ENCODE measurements at places on chromosomes 12 and 14.

GRCh38 chr14:96143906-96144305 lies 60.7 kb upstream of the BDKRB2 start:
- no peak for DNase-seq

DNA sequence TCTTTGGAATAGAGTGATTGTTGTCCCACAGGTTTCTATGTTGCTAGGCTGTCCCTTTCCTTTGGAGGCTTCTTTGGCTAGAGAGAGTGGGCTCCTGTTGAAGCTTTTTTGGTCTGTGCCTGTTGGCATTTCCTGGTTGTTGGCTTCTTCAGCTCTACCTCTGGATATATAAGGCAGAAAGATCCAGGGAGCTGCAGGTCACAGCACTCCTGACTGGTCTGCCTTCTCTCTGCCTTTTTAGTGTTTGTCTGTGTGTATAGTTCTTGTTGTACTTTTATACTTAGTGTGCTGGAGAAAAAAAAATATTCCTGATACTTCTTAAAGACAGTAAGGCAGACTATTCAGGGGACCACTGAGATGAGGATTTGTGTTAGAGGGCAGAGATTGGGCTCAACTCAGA lies 202.7 kb downstream of the FBXL14 start:
- no peak for DNase-seq

GRCh38 chr12:96150442-96150841 lies 43.7 kb upstream of the ELK3 start:
- no peak for DNase-seq

DNA sequence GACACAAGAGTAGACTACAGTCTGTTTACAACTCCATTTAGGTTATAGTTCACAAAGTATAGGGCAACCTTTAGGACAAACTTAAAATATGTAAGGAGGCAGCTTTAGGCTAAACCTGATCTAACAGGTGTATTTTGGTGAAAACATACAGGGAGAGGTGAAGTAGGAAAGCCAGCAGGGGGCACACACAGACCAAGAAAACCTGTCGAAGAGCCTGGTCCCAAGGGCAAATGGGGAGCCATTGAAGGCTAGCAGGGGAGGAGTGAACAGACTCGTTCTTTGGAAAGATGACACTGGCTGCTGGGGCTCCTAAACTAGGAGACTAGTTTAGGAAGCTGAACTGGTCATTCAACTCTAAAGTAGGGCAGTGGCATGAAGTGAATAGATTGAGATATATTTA lies 138.8 kb upstream of the WSCD2 start:
- DNase-seq = no peak

GRCh38 chr12:109492371-109492770 lies 14.9 kb downstream of the UBE3B start:
- DNase-seq = no peak

GRCh38 chr14:59293935-59294661 lies 105.6 kb downstream of the DAAM1 start:
- DNase-seq = no peak

- DNase-seq = no peak
Observed at GRCh38 chr14:50044042-50044651, 72.2 kb downstream of the VCPKMT start.

GRCh38 chr14:74468513-74468912 lies 24.6 kb downstream of the NPC2 start:
- no peak for DNase-seq

All from stimulated activated CD8-positive, alpha-beta memory T cell treated with anti-CD3 and anti-CD28 coated beads, Interleukin-12 subunit alpha, Interleukin-12 subunit beta, amount 100 ng/mL, for 1 hour (primary cell).